ENCODE measurements at places on chromosomes 5 and 9.

GRCh38 chr9:16543686-16544085 is 326.8 kb downstream of the BNC2 start:
- DNase-seq, result no peak

DNA sequence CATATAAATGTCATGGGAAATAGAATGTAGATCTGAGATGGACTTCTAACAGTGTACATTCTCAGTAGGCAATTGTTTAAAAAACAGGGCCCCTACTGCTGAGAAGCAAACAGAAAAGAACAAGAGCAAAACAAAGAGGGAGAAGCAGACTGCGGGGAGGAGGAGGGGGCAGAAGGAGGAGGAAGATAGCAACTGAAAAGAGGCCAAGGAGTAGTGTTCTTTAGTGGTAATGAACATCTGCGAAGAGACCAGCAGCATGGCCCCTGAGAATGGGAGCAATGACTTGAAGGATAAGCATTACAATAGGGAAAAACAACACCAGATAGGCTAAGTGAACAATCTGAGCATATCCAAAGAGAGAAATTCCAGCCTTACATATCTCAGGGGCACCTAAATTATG is 36.8 kb downstream of the HAPLN1 start:
- no peak for DNase-seq

DNA sequence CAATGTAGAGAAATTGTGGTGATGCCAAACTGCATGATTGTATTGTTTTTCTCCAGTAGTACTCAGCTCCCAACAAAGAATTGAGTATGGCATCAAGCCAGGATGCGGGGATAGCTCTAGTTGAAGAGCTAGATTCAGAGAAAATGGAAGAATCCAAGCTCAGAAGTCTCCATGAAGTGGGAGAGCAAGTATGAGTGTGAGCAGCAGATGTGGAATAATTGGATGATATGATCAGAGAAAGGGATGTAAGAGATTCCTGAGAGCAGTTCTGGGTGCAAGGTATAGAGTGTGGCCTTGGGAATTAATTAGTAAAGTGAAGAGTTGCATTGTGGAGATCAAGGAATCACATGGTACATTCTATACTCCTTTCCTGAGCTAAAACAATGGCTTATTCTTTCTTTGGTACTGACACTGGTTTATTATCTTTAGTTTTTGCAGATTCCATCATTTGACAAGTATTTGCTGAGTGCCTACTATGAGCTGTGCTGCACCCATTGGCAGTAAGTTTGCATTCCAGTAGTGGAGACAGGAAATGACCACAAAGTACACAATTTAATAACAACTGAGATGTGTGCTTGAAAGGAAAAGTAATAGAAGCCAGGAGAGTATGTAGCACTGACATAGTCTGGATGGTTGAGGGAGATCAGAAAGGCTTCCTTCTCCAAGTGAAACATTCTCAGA is 177.1 kb downstream of the CPLANE1 start:
- no peak for DNase-seq

- DNase-seq, result no peak
Measured at GRCh38 chr5:77230727-77231470, 20.4 kb downstream of the PDE8B start.

DNA sequence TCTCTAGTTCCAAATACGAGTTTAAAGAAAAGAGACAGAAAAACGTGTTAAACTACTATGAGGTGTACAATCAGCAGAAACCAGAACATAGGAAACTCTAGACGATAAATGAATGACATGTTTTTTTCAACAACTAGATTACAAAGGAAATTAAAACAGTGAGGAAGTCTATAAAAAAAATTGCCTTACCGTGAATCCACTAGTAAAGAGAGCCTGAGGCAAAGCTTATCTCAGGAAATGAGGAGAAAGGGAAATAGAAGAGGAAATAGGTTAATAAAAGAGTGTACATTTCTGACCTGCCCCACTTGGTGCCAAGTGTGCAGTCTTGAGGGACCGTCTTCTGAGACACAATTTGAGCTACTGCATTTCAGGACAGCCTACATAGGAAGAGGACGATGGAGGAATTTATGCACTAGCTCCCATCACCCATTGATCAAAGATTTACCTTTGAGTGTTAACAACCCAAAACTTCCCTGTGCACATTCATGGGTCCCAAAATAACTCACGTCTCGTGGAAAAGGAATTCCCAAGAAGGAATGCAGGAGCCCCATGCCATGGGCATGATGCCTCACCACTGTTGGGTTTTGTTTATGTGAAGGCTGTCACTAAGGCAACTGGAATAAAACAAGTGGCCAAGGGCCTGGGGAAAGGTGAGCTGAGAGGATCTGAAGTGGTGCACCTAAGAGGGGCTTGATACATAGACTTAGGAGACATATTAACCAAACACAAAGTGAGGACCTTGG is 53.6 kb upstream of the SLC1A3 start:
- no peak for DNase-seq

- DNase-seq, result no peak
Measured at GRCh38 chr5:77990020-77990419, 213.9 kb upstream of the TBCA start.

- no peak for DNase-seq
Measured at GRCh38 chr5:108919591-108920326, 172.1 kb downstream of the FER start.

DNA sequence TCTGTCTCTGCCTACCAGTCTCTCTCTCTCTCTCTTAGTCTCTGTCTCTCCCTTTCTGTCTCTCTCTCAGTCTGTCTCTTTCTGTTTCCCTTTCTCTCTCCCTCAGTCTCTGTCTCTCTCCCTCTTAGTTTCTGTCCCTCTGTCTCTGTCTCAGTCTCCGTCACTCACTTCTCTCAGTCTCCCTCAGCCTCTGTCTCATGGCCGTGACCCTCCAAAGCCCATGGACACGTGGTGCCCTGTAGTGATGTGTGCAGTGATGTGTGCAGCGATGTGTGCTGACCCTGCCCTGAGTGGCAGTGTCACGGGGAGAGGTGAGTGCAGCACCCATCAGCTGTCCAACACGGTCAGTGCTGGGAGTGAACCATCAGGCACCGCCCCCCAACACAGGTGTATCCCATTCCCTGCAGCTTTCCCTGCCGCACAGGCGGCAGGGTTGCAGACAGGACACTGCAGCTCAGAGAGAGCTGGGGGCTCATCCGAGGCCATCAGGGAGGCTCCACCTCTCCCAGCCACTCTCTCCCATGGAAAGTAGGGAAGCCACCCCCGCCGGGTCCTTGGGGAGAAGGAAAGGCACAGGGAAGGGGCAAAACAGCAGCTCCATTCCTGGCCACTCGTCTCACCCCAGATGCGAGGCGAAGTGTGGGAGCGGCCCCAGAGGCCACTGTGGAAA is 794 bp upstream of the LRRC14B start:
- no peak for DNase-seq

GRCh38 chr9:121550569-121551512 is 51.2 kb upstream of the GGTA1 start:
- DNase-seq, result peak; percentile 41

- no peak for DNase-seq
Measured at GRCh38 chr9:36389590-36389989, 10.5 kb downstream of the RNF38 start.

GRCh38 chr9:16331031-16331430 is 539.4 kb downstream of the BNC2 start:
- DNase-seq, result no peak

- no peak for DNase-seq
Measured at GRCh38 chr5:146967646-146968045, 89.1 kb upstream of the PPP2R2B start.

DNA sequence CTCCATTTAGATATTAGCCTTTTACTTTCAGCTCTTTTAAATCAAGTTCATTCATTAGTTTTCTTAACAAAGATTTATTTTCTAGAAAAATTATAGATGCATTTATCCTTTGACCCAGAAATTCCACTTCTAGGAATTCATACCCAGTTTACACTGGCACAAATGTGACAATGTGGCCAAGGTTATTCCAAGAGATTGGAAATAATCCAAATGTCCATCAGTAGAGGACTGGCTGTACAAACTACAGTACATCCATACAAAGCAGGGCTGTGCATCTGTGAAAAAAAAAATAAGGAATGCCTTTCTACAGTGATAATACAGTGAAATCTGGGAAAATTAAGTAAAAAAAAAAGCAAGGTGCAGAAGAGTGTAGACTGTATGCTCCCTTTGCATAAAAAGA is 149.2 kb downstream of the GABBR2 start:
- DNase-seq, result no peak

GRCh38 chr9:12922224-12922866 is 147.5 kb downstream of the LURAP1L start:
- DNase-seq, result no peak

- no peak for DNase-seq
Measured at GRCh38 chr5:10457682-10458574, 16.2 kb downstream of the ROPN1L start.

- DNase-seq, result no peak
Measured at GRCh38 chr5:172585114-172585513, 55.9 kb upstream of the NEURL1B start.

DNA sequence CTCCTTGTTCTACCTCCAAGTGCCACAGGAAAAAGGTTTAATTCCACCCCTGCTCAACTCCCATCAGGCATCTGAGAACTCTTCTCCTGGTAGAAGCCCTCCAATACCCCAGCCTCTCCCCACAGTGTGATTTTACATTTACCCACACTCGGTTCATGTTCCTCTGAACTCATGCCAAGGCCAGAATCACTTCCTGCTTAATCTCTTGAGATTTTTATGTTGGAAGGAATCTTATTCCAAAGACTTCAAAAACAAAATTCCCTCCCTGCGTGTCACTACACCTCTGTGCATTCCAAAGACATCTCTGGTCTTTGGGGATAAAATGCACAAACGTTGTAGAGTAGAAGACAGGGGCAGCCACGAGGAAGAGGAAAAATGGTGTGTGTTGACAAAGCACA is 186.8 kb downstream of the ACTL7B start:
- no peak for DNase-seq

GRCh38 chr9:120265791-120266190 is 314.2 kb downstream of the CDK5RAP2 start:
- DNase-seq, result no peak

DNA sequence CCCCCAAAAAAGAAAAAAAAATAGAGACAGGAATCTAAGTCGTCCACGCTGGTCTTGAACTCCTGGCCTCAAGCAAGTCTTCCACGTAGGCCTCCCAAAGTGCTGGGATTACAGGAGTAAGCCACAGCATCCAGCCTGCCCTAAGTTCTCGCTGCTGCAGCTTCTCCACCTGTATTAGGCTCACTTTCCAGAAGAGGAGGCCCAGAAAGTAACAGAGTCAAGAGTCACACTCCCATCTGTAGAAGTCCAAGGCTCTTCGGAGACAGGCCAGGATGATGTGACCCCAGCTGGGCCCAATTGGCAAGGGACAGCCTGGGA is 1.8 kb downstream of the EEIG1 start:
- no peak for DNase-seq

- no peak for DNase-seq
Measured at GRCh38 chr5:142388696-142389095, 63.9 kb upstream of the SPRY4 start.

DNA sequence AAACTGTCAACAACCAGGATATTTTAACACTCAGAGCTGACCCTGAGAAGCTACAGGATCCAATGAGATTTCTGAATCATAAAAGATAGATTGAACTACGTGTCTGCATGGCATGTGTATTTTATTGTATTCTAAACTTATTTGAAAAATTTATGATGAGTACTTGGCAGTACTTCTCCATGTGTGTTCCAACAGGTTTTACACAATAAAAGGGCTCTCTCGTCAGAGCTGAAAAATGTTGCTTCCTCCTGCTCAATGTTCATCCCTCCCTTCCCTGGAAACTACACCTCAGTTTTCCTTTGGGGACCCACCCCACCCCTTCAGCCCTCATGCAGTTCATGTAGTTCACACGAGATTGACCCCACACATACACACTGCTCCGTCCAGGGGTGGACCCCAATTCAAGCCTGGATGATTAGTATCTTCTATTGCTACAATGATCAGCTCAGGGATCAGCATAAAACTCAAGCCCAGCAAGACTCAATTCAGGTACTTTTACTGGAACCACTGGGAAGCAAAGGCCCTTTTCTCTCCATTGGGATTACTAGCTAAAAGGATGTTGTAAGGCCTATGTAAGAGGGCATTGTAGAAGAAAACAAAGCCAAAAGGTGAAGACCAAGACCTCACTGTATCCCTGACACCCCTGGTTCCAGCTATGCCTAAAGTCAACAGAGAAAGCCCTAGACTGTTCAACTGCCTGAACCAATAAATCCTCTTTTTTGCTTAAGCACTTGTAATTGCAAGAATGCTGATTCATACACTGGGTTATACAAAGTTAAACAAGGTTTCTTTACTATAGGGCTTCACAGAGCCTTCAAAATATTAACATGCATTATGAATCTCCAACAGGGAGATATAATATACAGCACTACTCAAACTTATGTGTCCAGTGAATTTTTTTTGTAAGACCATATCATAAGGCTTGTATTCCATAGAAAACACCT is 112.6 kb downstream of the SAXO1 start:
- no peak for DNase-seq

DNA sequence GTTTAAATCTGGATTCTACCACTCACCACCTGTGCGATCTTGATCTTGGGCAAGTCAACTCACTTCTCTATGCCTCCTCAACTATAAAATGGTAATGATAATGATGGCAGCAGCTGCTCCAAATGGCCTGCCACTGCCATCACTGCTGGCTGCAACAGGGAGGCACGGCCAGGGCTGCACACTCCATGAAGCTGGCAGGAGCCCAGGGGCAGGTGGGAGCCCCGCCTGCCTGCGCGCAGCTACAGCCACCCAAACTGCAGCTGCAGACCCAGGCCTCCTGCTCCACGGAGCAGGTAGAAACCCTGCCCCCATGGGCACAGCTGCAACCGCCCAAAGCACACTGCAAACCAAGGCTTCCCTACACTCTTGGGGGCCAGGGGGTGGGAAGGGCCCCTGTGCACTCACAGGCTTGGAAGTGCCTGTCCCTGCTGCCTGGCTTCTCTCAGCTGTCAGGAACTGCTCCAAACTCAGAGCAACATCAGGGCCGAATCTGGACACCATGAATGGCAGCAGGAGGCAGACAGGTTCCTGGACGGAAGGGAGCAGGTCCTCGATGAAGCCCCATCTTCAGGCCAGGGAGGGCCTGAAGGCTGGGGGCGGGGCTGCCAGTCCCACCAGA is 57.6 kb downstream of the PRELID2 start:
- no peak for DNase-seq

DNA sequence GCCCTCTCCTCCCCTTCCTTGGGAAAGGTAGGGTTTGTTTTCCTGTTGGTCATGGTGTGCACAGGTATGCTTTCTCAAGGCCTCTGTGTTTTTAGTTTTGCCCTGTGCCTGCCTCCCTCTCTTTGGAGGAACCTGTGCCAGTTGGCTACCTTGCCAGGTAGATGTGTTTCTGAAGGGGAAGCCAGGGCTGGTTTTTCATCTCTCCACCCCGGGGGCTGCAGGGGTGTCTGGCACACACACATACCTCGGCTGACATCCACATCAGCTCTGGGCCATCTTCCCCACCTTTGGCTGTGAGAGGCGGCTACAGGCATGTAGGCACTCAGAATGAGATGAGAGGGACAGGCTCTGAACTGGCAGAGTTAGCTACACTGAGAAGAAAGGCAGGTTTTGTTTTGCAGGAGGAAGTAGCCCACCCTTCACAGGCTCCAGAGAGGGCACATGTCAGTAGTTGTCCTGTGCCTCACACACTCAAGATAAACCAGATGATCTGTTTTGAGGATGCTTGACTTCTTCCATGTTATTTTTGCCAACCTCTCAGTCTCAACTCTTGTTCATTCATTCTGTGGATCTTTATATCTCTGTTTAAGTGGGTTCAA is 9.7 kb downstream of the RGMB start:
- DNase-seq, result no peak

- DNase-seq, result no peak
Measured at GRCh38 chr9:137912671-137913070, 35.1 kb downstream of the CACNA1B start.

- no peak for DNase-seq
Measured at GRCh38 chr9:114538241-114538640, 33.0 kb upstream of the WHRN start.

Measured in T-helper 2 cell (primary cell).